ENCODE measurements at places on chromosomes 7 and 10.

GRCh38 chr7:24384362-24385030, 100.5 kb downstream of the NPY start:
- no peak for DNase-seq

GRCh38 chr7:16066805-16067459, 354.4 kb downstream of the CRPPA start:
- DNase-seq: no peak

- DNase-seq: no peak
Observed at GRCh38 chr10:111075577-111076185, 1.1 kb upstream of the ADRA2A start.

- DNase-seq: no peak
Observed at GRCh38 chr7:5491251-5492019, 67.8 kb upstream of the TNRC18 start.

- DNase-seq: no peak
Observed at GRCh38 chr10:113788604-113789083, 37.2 kb downstream of the PLEKHS1 start.

GRCh38 chr10:91887272-91888076, 21.8 kb downstream of the FGFBP3 start:
- no peak for DNase-seq

DNA sequence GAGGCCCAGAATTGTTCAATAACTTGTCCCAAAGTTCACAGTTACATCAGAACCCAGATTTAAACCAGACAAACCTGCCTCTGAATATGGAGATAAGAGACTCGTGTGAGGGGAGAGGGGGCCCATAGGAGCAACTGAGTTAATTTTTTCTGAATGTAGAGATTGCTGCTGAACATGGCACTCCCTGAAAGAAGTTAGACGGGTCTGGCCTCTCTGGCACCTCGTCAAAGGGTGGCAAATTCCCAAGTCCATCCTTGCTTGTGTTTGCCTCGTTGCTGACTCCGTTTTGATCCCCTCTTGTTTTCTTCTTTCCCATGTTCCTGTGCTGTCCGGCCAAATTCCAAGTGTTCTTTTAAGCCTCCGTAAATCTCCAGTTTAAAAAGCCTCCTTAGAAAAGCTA, 35.2 kb upstream of the YAE1 start:
- DNase-seq: no peak

DNA sequence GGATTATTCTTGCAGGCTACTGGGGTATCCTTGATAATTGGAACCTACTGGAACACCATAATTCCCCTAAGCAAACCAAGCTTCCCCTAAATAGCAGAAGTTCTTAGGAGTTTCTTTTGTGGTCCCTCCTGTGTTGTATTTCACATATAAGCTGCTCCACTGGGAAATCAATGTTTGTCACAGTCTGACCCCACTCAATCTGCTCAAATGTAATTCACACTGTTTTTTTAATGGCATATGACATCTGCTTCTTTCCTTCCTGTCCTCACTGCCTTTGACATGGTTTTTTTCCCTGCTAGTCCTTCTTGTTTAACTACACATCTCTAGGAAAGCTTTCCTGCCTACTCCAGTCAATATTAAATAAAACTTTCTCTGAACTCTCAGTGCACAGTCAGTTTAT, 1.8 kb upstream of the PTPRZ1 start:
- DNase-seq: no peak

- no peak for DNase-seq
Observed at GRCh38 chr10:88896372-88896993, 16.4 kb downstream of the STAMBPL1 start.

- DNase-seq: no peak
Observed at GRCh38 chr7:123011766-123012369, 16.4 kb upstream of the TAS2R16 start.

DNA sequence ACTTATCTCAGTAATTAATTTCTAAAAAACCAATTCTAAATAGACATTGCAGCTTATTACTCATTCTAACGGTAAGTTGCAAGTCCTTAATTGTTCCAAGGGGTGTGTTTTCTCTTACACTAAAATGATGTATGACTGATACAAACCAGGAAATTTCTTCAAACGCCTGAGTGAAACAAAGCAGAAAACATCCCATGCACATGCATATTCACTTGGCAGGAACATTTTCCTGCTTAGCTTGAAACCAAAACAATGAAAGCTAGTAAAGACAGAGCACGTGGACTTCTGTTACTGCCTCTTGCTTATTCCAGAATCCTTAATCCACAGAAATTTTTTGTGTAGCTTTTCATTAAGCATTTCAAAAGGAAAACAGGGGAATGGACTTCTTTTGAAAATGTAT, 187.7 kb downstream of the MTERF1 start:
- no peak for DNase-seq

DNA sequence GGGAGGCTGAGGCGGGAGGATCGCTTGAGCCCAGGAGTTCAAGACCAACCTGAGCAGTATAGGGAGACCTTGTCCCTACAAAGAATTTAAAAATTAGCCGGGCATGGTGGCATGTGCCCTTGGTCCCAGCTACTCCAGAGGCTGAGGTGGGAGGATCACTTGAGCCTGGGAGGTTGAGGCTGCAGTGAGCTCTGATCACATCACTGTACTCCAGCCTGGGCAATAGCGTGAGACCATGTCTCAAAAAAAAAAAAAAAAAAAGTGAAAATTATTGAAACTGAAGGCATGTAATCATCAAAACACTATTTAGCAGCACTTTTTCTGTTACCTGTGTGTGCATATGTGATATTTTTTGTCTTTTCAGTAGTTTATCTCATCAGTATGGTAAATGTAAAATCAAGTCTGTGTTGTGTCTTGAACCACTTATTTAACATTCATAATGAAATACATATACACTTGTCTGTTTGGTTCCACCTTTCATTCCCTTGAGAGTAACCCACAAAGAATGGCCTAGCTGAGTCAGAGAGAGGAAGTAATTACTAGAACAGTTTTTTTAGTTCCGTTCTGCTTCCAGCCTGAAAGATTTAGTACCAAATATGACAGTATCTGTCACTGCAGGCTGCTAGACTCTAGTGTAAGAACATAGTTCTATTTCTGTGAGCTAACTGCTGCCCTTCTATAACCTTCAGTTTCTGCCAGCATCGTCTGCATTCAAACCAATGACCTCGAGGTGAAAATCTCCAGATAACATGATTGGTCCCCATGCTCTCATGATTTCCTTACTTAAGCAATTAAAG, 68.6 kb downstream of the MMRN2 start:
- no peak for DNase-seq

- DNase-seq: no peak
Observed at GRCh38 chr7:24898691-24899090, 81.3 kb downstream of the OSBPL3 start.

GRCh38 chr7:157464971-157465886, 128.4 kb downstream of the DNAJB6 start:
- no peak for DNase-seq

- no peak for DNase-seq
Observed at GRCh38 chr7:4801839-4802231, 26.4 kb downstream of the AP5Z1 start.
